ENCODE measurements at places on chromosomes 2 and 18.

DNA sequence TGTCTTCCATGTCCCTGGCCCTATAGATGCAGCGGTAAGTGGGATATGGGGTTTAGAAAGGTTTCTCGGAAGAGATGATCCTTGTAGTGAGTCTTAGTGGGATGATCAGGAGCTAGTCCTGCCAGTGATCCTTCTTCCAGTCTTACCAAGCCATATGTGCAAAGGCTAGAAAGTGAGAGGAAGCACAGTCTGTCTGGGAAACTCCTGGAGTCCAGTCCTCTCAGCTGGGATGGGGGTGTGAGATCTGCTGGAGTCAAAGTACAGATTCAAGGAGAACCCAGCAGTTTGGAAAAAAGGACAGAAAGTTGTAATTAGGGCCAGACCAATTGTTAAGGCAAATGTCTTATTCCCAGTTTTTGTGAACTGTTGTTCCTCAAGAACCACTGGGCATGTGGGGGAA lies 83.3 kb downstream of the LIMS1 start:
- DNase-seq = no peak

- DNase-seq = no peak
These were observed 91.9 kb upstream of the RASGRP3 start for GRCh38 chr2:33384599-33384961.

- DNase-seq = no peak
These were observed 291.2 kb upstream of the HNMT start for GRCh38 chr2:137672989-137673552.

GRCh38 chr2:23390152-23390551 lies 5.2 kb downstream of the KLHL29 start:
- DNase-seq = no peak

DNA sequence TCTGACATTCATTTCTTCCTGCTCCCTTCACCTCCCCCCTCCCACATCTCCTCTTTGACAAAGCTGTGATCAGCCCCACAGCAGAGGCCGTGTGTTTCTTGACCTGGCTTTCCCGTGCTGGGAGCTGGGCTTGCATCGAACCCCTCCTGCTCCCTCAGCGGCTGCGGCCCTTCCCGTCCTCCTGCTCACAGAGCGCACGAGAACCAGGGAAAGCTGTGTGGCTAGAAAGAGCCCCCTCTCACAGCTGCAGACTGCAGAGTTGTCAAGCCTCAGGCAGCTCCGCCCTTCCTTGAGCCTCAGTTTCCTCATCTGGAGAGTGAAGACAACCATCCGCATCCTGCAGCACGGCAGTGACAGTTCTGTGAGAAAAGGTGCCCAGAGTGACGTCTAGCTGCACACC lies 65.7 kb upstream of the GLI2 start:
- DNase-seq = no peak

DNA sequence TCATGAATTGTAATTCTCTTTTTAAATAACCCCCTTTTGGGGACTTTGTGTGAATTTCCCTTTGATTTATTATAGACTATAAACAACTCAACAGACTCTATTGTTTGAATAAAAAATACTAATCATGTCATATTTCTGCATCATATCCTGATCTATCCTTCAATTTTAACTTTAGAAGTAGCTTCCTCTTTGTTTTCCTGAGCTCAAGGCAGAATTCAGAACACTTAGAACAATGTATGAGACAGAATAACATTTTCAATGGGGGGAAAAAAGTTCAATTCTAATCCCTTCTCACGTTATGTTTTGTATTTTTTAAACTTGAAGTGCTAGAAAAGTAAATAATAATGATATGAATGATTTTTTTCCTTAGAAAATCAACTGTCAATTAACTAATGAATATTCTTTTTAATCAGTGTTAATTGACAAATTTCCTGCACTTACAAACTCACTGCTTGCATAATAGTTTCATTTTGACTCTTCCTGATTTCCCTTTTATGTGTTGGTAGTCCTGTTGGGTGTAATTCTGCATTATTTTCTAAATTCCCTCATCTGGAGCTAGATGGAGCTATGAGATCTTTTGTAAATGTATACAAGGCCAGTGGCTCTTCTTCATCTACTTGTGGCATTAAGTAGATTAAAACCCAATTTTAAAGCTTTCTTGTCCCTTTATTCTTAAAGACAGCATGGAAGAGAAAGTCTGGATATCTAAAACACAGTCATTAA lies 326.1 kb downstream of the PARD3B start:
- DNase-seq = no peak

- no peak for DNase-seq
These were observed 65.8 kb upstream of the HS6ST1 start for GRCh38 chr2:128384446-128384845.

DNA sequence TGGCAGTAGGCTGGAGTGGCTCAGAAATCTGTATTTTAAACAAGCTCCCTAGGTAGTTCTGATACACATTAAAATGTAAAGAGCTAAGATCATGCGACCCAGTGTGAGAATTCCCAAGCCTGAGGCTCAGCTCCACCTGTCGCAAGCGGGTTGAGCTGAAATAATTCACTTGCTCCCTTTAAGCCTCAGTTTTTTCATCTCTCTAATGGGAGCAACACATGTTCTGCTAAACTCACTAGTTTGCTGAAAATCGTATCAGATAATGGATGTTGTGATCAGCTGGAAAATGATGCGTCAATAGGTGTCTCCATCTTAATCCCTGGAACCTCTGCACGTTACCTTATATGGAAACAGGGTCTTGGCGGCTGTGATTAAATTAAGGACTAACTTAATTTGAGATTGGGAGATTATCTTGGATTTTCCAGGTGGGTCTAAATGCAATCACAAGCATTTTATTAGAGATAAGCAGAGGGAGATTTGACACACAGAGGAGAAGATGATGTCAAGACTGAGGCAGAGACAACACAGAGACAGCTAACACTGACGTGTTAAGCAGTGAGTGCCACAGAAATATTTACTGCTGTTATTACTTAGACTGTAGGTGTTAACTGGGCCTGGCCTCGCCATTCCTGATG lies 53.0 kb downstream of the POMC start:
- DNase-seq = no peak

- DNase-seq = no peak
These were observed 30.6 kb upstream of the SPP2 start for GRCh38 chr2:234019896-234020295.

GRCh38 chr2:65228263-65228750 lies 676 bp downstream of the ACTR2 start:
- DNase-seq = no peak

- no peak for DNase-seq
These were observed 1.2 kb downstream of the KIF5C start for GRCh38 chr2:148876202-148876594.

GRCh38 chr2:220775856-220776488 lies 796.1 kb downstream of the EPHA4 start:
- no peak for DNase-seq

DNA sequence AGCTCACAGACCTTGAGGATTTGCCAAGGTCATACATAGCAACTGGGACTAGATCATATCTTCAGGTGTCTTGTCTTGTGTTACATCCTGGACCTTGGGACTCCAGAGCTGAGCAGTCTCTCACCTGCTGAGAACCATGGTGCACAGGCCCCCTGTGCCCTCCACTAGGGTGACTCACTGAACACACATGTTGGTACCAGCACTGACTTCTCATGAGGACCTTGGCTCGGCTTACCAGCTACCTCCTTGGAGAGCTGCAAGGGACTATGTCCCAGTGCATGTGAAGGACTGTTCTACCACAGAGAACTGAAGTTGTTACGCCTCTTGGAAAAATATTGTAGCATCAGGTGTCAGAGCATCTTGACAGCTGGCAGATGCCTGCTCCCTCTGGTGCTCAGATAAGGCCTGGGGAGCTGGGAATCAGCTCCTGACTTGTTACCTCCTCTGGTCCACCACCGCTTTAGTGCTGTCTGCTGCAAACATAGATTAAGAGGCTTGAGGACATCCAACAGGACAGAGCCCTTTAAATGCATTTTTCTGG lies 72.1 kb downstream of the WDSUB1 start:
- DNase-seq = no peak

GRCh38 chr2:113098041-113098440 lies 29.4 kb upstream of the IL1RN start:
- DNase-seq = no peak

DNA sequence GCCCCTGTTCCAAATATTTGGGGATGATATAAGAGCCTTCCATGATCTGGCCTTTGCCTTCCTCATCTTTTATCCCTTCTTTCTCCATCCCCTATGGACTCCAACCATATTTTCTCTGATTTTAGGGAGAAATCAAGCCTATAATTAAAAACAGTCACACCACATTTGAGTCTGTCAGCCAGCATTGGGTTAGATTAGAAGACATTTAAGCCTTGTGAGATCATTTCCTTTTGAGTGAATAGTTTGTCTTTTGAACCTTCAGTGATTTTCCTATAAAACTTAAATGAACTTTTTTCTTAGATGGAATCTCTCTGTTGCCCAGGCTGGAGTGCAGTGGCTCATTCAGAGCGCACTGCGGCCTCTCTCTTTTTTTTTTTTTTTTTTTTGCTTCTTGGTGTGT lies 7.6 kb upstream of the C18orf32 start:
- no peak for DNase-seq

- DNase-seq = no peak
These were observed 39.8 kb upstream of the PXDN start for GRCh38 chr2:1784087-1784486.

GRCh38 chr2:113898081-113898480 lies 8.2 kb downstream of the ACTR3 start:
- DNase-seq = no peak

- DNase-seq = no peak
These were observed 123.2 kb upstream of the CDCA7 start for GRCh38 chr2:173231465-173231864.

GRCh38 chr18:21179590-21180220 lies 62.3 kb upstream of the GREB1L start:
- DNase-seq = peak; percentile 46

GRCh38 chr2:217890445-217890844 lies 112.3 kb downstream of the TNS1 start:
- no peak for DNase-seq

DNA sequence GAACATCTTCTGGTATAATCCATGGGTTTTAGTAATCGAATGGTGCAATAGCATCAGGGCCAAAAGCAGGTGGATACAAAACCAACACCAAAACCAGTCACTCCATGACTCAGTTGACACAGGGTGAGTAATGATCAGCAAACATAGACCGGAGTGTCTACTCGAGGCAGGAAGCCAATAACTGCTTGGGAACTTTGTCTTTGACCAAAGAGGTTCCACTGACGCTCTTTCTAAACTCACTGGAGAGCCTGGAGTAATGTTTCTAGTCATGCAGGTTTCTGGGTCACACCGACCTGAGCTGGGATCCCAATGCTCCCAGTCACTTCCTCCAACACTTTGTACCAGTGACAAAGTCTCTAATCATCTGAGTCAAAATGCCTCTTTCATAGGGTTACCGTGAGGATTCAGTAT lies 30.9 kb downstream of the MREG start:
- DNase-seq = peak; percentile 28

DNA sequence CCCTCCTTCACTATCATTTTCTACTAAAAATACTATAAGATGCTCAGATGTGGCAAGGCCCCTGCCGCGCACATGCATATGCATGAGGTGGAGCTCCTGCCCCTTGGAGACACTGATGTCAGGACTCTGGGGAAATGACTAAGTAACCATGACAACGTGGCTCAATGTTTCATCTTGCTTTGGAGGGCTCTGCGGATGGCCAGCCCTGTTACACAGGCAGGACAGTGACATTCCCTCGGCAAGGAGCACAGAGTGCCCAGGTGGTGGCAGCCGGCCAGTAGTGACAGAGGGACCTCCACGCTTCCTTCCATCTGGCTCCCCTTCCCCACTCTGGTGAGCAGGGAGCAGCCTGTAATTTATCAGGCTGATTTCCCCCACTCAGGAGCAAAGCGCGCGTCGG lies 364.1 kb downstream of the SS18 start:
- DNase-seq = no peak

DNA sequence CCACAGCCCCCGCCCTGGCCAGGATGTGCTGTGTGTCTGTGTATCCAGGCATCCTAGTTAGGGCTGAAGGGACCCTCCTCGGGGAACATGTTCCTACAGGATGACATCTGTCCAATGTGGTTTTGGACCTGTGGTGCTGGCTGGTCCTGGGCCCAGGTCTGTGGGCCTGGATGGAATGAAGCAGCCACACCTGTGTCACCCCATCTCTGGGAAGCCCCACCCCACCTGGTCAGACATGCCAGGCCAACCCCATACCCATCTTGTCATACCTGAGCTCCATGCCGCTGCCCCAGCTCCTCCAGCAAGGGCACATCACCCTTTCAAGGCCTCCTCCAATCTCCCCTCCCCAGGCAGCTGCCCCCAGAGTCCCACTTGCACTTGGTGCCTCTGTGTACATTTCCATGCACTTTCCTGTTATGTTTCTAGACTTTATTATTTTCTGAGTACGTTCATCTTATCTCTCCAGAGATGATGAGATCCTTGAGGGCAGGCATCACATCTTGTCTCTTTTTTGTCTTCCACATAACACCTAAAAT lies 24.1 kb upstream of the PLB1 start:
- DNase-seq = no peak

- no peak for DNase-seq
These were observed 11.8 kb downstream of the CCDC85A start for GRCh38 chr2:56195563-56195962.

- DNase-seq = no peak
These were observed 168.8 kb downstream of the RTP5 start for GRCh38 chr2:242038166-242038927.

DNA sequence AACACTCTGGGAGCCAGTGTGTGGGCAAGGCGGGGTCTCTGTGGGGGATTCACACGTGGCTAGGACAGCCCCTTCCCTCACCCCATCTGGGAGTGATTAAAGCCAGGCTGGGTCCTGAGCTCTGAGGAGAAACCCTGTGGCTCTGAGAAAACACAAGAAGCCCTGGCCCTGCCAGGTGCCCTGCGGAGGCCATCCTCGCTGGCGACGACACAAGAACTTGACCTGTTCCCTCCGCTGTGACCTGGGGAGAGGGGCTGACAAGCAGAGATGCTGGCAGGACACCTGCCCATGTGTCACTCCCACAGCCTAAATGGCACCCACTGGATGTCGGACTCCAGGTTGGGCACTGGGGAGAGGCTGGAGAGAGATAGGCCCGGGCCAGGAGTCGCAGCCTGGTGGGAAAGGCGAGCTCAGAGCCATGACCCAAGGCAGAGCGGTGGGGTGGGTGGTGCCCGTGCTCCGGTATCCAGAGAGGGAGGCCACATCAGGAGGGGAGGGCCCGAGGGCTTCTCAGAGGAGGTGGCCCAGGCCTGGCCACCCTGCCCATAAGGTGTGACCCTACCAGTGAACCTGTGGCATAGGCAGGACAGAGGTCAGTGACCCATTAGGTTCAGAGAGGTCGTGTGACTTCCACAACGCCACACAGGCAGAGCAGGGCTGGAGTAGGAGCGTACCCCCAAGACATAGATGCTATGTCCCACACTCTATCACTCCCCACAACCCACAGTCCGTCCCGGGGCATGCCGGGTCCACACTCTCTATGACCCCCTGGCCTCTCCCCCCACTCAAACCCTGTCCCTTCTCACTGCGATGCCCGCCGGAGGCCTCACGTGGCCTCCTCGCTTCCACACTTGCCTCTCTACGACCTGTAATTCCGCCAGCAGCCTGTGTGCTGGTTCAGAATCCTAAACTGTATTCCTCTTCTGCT lies 59.4 kb upstream of the HPCAL1 start:
- no peak for DNase-seq

- no peak for DNase-seq
These were observed 211.0 kb upstream of the NT5C1B start for GRCh38 chr2:18800240-18800971.

- no peak for DNase-seq
These were observed 659.8 kb downstream of the CPS1 start for GRCh38 chr2:211216221-211216620.

GRCh38 chr2:110866466-110866865 lies 134.1 kb downstream of the ACOXL start:
- DNase-seq = peak; percentile 67

- no peak for DNase-seq
These were observed 54.2 kb upstream of the MAPRE3 start for GRCh38 chr2:26916128-26916692.
